HuH-7 (cell line): ENCODE measurements at places on chromosomes 3 and 15.
A peak's percentile ranks its signal among the peaks of the same experiment; 100 is the strongest.

DNA sequence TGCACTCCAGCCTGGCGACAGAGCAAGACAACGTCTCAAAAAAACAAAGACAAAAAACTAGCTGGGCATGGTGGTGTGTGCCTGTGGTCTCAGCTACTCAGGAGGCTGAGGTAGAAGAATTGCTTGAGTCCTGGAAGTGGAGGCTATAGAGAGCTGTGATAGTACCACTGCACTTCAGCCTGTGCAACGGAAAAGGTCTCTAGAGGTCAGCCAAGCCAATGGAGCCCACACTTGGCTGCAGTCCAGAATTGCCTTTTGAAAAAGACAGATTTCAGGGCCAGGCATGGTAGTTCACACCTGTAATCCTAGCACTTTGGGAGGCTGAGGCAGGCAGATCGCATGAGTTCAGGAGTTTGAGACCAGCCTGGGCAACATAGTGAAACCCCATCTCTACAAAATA is 8.4 kb upstream of the RBPMS2 start:
- no peak for DNase-seq

GRCh38 chr15:91150502-91151160 is 50.6 kb downstream of the SV2B start:
- DNase-seq, result no peak

DNA sequence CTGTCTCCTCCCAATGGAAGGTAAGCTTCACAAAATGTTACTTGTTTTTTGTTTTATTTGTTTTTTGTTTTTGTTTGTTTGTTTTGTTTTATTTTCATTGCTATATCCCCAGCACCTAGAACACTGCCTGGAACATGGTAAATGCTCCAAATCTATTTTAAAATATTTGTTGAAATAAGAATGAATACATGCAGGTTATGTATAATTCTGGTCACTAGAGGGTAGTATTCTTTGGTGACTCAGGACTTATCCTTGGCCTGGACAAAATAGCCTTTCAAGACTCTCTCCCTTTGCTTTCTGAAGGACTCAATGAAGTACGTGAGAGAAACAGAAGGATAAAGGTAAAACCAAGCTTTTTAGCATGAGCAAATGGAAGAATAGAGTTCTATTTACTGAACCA is 46.9 kb upstream of the PPP2R3A start:
- peak; percentile 20 for DNase-seq

- no peak for DNase-seq
Observed at GRCh38 chr3:140552898-140553297, 125.0 kb upstream of the TRIM42 start.

DNA sequence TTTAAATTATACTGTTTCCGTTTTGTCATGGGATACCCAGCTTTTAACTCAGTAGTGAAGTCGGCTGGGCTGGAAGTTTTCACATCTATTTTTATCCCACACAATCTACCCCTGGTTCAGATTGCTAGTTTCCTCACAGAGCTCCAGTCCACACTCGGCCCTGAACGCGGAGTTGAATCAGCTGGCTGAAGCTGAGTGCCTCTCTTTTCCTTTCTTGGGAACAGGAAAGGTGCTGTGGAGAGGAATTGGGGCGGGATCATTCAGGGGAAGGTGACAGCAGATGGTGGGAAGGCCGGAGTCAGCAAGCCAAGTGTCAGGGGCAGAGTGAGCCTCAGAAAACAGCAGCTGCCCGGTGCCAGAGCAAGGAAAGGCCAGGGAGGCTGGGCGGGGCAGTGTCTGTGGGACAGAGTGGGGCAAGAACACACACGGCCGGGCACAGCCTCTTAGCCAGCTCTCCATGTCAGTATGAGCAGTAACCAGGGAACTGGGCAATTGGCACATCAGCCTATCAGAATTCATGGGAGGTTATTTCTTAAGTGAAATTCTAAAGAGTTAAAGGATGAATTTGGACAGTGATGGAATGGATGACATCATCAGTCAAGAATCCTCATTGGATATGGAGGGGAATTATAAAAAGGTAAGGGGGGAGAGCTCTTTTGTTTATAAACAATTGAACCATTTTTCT is 135.7 kb upstream of the IL12A start:
- DNase-seq, result no peak
